ENCODE measurements at places on chromosomes 11 and 22. TPM values are rescaled to one million over a fixed set of nuclear protein-coding genes. Genes with fewer than 3 reads are reported as not detected.
A peak's percentile ranks its signal among the peaks of the same experiment; 100 is the strongest.

GRCh38 chr11:73321604-73322381 is 13.7 kb downstream of the ARHGEF17 start:
- peaks cover 11% of the 10 kb centered on the region for H3K36me3 ChIP-seq
- H3K27ac ChIP-seq, result peak overlapping the region; percentile 99
- H3K4me1 ChIP-seq, result peaks cover 100% of the 10 kb centered on the region

GRCh38 chr11:10388101-10388500 is 67.0 kb upstream of the AMPD3 start:
- H3K4me3 ChIP-seq, result no peak overlapping the region
- no peak for DNase-seq
- peaks cover 16% of the 10 kb centered on the region for H3K4me1 ChIP-seq
- H3K27me3 ChIP-seq, result peaks cover 6% of the 10 kb centered on the region
- H3K27ac ChIP-seq, result peak overlapping the region; percentile 61

- H3K36me3 ChIP-seq, result no peaks in the 10 kb centered on the region
- peak; percentile 53 for DNase-seq
- H3K27me3 ChIP-seq, result no peaks in the 10 kb centered on the region
Measured at GRCh38 chr11:44775366-44775984, 48.7 kb downstream of the TSPAN18 start.

The SCUBE1 gene
- total RNA-seq, result 0.14 TPM

The BARX2 gene
- not detected for total RNA-seq

All from left ventricle myocardium inferior (tissue), 1 donor.